ENCODE measurements at places on chromosomes 1 and 21. TPM values are rescaled to one million over a fixed set of nuclear protein-coding genes. Genes with fewer than 3 reads are reported as not detected.

DNA sequence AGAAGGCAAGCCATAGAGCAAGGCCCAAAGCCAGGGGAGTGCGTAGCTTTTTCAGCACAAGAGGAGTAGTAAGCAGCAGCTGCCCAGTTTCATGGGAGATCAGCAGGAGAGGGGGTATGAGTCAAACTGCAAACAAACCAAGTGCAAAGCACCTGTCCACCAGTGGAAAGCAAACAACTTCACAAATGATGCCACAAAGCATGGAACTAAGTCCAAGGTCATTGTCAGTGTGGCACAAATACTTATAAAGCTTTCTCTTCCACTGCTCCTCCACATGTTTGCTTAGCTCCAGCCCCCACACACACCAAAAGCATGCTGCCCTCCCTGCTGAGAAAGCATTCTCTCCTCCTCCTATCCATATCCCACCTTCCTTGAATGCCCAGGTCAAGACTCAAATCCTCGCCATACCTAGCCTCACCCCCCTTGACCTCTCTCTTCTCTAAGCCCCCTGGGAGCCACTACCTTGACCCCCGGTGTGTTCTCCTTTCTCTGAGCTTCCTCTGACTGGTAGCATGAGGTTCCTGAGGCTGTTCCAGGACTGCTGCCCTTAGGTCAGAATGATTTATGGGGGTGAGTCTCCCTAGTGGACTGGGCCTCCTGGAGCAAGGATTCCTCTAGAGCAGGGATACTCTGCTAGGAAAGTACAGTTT, 70.4 kb downstream of the DMAP1 start:
- no peak for DNase-seq

DNA sequence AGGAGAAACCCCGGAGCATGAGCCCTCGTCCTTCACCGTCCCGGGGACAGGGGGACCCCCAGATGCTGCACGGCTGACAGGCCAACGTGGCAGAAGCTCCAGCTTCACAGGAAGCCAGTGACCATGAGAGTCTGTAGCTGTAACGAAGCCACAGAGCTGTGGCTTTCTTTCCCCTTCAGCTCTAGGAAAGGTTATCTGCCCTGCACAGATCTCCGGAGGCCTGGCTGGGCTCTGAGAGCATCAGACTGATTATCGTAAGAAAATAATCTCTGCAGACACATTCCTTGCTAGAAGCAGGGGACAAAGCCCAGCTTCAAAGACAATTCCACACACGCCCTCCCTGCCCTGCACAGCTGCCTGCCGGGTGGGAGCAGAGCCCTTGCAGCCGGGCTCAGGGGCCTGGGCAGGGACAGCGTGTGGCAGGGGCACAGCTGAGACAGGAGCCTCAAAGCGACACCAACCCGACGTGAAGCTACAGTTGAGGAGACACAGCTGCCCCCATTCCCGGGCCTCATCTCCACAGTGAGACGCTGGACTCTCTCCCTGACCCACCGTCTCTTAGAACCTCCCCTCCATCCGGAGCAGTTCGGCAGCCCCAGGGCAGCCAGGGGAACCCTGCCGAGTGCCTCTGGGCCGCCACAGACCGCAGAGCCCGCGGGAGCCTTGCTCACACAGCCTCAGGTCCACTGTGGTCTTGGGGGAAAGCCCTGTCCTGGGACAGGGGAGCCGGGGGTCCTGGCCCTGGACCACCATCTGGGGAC, 30.6 kb downstream of the POFUT2 start:
- DNase-seq, result peak; percentile 17

DNA sequence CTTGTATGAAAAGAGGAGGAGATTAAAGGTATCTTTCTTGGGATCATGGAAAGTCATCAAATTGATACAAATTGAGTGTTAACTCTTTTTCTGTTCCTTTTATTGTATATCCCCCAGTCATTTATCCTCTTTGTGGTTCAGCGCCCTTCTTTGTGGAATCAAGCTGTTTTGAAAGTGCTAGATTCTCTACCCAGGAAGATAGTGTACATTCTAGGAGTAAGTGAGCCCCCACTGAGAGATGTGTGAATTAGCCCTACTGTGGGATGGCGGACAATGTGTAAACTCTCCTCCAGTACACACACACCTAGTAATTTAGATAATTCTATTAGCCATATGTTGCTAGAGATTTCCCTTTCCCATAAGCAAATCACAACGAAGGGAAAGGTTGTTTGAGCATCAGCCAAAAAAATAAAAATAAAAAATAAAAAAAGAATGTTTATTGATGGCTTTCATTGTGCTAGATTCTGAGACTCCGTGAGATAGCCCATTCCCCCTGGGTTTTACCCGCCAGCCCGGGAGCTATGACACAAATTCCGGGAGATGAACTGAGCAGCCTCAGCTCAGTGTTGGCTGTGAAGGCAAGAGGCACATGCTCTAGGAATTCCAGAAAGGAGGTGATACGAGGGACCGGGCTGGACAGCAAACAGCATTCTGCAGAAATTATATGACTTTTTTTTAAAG, 378.4 kb upstream of the RUNX1 start:
- no peak for DNase-seq

DNA sequence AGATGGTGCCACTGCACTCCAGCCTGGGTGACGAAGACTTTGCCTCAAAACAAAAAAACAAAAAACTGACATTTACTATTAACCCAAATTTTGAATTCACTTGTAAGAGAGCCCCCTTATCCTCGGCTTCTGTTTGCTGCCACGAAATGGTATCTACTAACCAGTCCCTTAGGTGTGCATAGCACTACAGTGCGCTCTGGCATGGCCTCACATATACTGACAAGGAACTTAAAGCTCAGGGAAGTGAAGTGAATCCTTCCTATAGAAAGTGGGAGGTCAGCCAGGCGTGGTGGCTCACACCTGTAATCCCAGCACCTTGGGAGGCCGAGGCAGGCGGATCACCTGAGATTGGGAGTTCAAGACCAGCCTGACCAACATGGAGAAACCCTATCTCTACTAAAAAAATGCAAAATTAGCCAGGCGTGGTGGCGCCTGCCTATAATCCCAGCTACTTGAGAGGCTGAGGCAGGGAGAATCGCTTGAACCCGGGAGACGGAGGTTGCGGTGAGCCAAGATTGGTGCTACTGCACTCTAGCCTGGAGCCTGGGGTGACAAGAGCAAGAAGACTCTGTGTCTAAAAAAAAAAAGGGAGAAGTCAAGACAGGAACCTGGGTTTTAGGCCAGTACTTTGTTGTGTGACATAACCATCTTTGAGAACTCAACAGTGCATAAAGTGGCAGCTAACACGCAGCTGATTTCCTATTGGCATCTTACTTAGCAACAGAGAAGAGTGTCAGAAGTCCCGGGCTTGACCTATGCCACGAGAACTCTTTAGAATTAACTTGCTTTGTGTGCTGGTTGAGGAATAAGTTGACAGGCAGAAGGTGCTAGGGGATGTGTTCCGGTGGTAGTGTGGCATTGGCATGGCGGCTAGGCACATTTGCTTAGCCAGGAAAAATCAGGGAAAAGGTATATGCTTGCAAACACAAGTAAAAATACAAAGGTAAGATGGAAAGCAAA, 16.8 kb downstream of the ERRFI1 start:
- DNase-seq, result no peak

GRCh38 chr1:169796274-169796810, 1.6 kb upstream of the METTL18 start:
- no peak for DNase-seq

GRCh38 chr21:31733551-31734149, 1.7 kb upstream of the SCAF4 start:
- no peak for DNase-seq

- DNase-seq, result peak; percentile 25
Observed at GRCh38 chr1:160837558-160838205, 25.0 kb downstream of the CD244 start.

GRCh38 chr1:1748686-1749321, 24.6 kb upstream of the CDK11A start:
- DNase-seq, result no peak

GRCh38 chr1:59549903-59550302, 253.0 kb downstream of the FGGY start:
- DNase-seq, result no peak

DNA sequence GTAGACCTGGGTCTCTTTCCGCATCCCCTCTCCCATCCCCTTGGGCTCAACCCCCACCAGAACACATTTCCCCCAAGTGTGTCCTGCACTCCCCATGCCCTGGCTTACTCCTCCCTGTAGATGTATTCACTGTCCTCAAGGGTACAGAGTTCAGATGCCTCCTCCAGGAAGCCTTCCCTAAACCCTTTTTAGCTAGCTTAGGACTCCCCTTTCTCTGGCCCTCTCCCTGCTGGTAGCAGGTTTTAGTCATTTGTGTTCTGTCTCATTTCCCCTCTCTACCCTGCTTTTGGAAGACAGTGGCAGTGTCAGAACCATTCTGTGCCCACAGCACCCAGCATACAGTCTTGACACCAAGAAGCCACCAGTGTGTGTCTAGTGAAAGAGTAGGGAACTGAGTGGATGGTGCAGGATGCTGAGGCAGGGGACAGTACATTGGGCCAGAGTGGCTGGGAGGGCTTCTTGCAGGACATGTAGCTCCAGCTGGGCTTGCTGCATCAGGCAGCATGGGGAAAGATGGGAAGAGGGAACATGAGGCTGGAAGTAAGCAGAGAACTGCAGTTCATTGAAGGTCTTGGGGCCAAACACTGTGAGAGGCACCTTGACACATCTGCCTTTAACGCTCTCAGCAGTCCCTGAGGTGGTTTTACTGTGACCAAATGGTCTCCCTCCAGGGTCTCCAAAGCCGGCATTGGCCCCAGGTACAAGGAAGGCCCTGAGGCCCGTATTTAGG, 2.5 kb downstream of the FOXO6 start:
- no peak for DNase-seq

DNA sequence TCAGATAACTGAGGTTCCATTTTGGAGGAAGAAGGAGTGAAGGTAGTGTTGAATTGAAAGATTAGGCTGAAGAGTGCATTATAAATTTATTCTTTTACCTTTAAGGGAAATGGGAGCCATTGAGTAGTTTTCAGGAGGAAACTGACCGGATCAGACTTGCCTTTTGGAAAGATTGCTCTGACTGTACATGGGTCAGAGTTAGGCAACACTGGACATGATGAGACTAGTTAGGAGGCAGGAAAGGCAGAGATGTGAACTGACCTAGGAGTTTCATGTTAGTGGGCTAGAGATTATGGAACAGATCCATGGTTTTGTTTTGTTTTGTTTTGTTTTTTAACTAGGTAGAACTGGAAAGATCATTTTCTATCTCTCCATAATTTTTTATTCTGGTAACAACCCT, 78.2 kb downstream of the SNX7 start:
- DNase-seq, result no peak

DNA sequence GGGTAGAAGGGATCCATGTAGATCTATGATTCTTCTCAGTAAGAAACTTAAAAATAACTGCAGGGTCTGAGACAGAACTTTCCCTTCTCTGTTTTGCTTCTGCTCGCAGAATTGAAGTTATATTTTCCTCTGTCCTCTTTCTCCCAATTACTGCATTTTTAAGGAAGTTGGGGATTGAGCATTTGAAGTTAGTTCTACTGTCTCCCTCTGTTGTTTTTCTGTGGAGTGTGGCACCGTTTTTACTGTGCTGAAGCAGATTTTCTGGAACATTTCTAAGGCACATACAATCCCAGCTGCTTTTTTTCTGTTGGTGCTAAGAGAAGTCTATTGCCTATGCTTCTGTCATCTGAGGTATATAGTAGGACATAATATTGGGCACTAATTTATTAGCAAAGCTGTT, 43.3 kb downstream of the RASAL2 start:
- DNase-seq, result no peak

DNA sequence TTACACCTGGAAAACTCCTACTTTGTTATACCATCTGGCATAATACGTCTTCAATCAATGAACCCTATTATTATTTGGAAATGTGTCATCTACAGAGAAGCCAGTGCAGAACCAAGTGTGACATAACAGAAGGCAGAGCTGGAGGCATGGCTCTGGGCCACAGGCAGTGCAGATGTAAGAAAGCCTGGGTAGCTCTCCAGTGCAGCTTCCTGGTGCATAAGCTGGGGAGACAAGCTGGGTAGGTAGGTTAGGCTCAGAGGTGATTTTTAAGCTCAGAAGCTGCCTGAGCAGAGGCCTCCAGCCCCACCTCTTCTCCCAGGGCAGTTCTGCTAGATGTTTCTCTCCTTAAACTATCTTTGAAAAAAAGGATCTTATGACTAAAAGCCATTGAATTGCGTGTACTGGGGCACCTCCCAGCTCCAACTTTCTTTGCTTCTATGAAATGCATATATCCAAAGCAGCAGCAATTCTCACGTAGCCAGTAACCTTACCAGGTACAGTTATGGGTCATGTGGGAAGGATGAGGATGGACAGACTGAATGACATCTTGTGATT, 30.7 kb downstream of the AKNAD1 start:
- no peak for DNase-seq

- DNase-seq, result peak; percentile 93
Observed at GRCh38 chr1:145823565-145824498, at the start of the genes POLR3C and RNF115. Gene POLR3C, plus strand, starts transcription at chr1:145824200. Its CDS starts 1,577 bp downstream, at chr1:145825777. Gene RNF115, minus strand, starts transcription at chr1:145824095. Its CDS starts 222 bp downstream, at chr1:145823873.

DNA sequence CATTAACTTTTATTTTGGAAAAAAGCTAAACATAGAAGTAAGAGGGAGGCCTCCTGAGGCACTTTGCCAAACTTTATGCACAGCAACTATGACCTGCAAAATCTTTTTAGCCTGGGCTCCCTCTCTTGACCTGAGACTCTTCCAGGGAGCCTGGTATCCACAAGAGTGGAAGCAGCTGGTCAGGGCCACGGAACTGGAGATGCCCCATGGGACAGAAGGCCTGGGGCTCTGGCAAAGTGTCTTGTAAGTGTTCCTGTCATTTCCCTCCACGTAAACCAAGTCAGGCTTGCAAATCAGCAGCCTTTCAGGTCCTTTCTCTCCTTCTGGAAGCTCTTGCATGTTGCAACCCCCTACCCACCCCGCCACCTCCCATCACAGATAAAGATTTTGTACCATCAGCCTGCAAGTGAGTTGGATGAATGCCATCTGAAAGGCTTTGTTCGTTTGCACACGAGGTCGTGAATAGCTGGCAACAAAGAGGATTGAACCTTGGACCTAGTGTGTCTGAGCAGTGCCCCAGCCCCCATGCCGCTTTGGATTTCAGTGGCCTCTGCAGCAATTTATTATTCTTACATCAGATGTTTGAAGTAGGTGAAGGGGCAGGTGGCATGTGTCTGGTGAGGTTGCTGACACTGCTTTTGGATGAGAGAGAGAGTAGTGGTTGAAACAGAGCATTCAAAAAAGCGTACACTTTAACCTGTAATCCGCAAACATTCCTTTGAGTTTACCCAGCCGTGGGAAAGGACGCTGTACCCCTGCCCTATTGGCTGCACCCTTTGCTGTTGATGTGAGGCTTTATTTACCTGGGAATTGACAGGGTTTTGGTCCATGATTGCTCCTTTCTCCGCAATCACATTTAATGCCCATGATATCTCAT, 91.6 kb downstream of the GALNT2 start:
- DNase-seq, result peak; percentile 63

- no peak for DNase-seq
Observed at GRCh38 chr1:22075718-22076117, 23.2 kb downstream of the CDC42 start.

GRCh38 chr21:14890141-14890540, 174.7 kb downstream of the NRIP1 start:
- no peak for DNase-seq

CHRM3 gene
- 0.20 TPM for total RNA-seq

GFI1 gene
- total RNA-seq, result not detected

ADAMTSL4 gene
- 0.22 TPM for total RNA-seq

PAQR6 gene
- 0.60 TPM for total RNA-seq

SELE gene
- total RNA-seq, result 5.0 TPM

CPT2 gene
- total RNA-seq, result 8.7 TPM

NHLH1 gene
- not detected for total RNA-seq

Measured in lung microvascular endothelial cell (primary cell).